ENCODE measurements at places on chromosomes 16 and 17. TPM values are rescaled to one million over a fixed set of nuclear protein-coding genes. Genes with fewer than 3 reads are reported as not detected.

Gene TEKT5
- 0.64 TPM for total RNA-seq

- DNase-seq: no peak
Measured at GRCh38 chr17:34639706-34640425, 60.5 kb downstream of the TMEM132E start.

Gene GCGR
- total RNA-seq: not detected

Gene KRT222
- total RNA-seq: 1.2 TPM

GRCh38 chr17:79192503-79193351, 118.1 kb downstream of the ENGASE start:
- peak; percentile 89 for DNase-seq

DNA sequence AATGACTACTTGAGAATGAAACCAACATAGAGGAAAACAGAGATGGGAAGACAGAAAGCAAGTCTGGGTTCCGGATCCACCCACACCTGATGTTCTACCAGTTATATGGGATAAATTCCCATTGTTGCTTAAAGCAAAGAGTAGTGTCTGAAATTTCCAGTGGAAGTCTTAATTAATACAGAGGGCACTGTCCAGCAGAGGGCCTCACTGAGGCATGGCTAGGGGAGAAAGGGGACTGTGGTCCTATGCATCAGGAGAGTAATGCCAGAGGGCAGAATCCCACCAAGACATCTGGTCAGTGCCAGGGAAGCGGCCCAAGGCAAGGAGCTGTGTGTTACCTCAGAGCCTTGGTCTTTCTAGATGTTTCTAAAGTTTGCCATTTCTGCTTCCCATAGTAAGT, 7.5 kb upstream of the UMOD start:
- DNase-seq: peak; percentile 46

DNA sequence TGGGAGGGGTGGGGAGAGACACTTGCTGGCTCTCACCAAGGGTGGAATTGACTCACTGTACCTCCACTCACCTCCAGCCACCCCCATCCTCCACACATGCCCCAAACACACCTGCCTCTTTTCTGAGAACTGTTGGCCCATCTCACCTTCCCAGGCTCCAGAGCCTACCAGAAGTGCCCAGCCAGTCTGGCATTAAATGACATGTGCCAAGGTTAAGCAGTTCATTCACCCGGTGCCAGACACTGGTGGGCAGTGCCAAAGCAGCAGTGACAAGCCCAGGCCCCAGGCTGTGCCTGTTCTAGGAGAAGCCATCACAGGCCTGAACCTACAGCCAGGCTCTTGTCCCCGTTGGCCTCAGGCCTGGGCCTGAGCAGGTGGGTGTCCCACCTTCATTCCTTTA, 11.2 kb downstream of the MVP start:
- DNase-seq: no peak

- DNase-seq: no peak
Measured at GRCh38 chr17:11503308-11504035, 94.8 kb upstream of the DNAH9 start.

- DNase-seq: no peak
Measured at GRCh38 chr17:38925263-38925995, at the start of gene LASP1NB. Gene LASP1NB (plus strand): TSS chr17:38925614.
